AG10803 (cell line): ENCODE measurements at places on chromosomes 6 and 20.
A peak's percentile ranks its signal among the peaks of the same experiment; 100 is the strongest.

- DNase-seq: no peak
Measured at GRCh38 chr6:41975276-41975675, 33.7 kb upstream of the CCND3 start.

- no peak for DNase-seq
Measured at GRCh38 chr6:138157986-138158638, 3.6 kb upstream of the ARFGEF3 start.

DNA sequence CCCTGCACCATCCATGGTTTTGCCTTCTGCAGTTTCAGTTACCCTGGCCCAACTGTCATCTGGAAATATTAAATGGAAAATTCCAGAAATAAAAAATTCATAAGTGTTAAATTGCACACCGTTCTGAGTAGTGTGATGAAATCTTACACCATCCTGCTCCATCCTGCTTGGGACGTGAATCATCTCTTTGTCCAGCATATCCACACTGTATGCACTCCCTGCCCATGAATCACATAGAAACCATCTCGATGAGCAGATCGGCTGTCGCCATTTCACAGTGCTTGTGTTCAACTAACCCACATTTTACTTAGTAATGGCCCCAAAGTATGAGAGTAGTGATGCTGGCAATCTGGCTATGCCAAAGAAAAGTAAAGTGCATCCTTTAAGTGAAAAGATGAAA is 105.9 kb upstream of the ID4 start:
- peak; percentile 94 for DNase-seq

DNA sequence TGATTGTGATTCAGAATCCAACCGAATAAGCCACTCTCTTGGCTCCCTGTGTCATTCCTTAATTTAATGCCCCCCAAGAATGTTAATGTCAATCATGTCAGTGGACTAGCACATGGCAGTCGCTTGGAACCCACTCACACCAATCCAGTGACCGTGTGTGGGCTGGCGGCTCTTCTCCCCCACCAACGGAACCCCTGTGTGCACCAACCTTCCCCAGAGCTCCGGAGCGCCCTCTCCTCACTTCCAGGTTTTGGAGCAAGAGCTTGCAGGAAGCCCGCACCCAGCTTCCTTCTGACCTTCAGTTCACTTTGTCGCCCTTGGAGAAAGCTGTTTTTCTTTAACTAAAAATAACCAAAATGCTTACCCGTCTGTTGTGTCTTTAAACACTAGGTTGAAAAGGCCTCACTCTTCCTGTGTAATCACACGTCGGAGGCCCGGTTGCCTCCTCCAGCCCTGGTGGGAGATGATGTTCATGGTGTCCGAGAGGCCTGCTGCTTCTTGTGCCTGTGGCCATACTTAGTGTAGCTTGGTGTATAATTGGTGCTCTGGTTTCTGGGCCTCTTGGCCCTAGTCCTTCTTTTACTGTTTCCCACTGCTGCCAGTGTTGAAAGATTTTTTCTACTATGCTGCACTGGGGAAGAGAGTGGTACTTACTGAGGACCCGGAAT is 17.8 kb upstream of the MAP1LC3A start:
- no peak for DNase-seq
